Activated CD4-positive, alpha-beta T cell treated with anti-CD3 and anti-CD28 coated beads, Interleukin-2, amount 10 ng/mL, durations not matched to agents 24 days and 14 days (primary cell): ENCODE measurements at places on chromosomes 16 and 17.

- no peak for DNase-seq
Observed at GRCh38 chr16:80319181-80319580, 221.6 kb upstream of the DYNLRB2 start.

DNA sequence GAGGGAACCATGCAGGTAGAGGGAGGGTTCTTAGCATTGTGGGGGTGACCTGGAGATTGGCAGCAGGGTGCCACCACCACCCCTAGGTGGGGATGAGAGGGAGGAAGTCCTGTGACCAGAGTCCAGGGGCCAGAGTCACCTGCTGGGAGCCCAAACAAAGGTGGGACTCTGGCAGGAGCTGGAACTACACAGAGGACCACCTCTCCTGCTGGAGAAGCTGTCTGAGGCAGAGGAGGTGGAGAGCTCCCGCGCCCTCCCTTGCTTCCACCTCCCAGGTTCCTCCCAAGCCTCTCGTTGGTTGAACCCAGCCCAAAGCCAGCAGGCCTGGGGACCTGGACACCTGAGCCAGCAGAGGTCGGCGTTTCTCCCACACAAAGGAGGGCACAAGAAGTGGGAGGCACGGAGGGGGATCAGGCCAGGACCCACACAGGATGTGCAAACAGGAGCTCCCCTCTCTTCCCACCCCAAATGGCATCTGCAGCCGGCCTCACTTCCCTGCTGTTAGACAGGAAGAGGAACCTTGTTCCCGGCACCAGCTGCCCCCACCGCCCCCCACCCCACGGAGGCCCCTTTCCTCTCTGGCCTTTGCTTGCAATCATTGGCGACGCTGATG, 154.6 kb downstream of the SEC14L1 start:
- DNase-seq: no peak

GRCh38 chr16:78593352-78593751, 493.9 kb downstream of the WWOX start:
- DNase-seq: no peak

- peak; percentile 72 for DNase-seq
Observed at GRCh38 chr16:53159781-53160436, 105.1 kb downstream of the CHD9 start.

DNA sequence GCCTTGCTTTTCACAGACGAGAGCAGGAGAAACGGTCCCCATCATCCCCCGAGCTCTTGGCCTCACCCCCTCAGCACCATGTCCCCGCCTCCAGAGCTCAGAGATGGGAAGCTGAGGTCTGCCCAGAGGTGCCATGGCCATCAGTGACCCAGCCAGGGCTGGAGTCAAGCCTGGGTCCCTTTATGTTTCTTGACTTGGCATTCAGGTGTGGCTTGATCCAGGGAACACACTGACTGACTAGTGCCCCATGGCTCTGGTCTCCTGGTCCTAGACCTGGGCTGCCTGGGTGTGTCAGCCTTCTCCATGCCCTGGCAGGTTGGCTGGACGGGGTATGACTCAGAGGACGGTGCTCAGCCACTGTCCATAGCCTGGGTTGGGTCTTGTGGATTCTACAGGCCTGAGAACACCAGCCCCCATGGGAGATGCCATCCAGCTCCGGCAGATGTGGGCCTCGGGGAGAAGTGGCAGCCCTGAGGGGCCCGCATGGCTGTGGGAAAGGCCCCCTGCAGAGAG, 54.2 kb downstream of the ZFPM1 start:
- no peak for DNase-seq

GRCh38 chr17:61966191-61966590, 38.4 kb upstream of the INTS2 start:
- DNase-seq: no peak

- DNase-seq: peak; percentile 65
Observed at GRCh38 chr17:19284005-19284959, 47.1 kb downstream of the EPN2 start.

GRCh38 chr17:39580082-39580468, 27.6 kb downstream of the NEUROD2 start:
- DNase-seq: no peak

- no peak for DNase-seq
Observed at GRCh38 chr17:61458421-61459141, 6.4 kb downstream of the TBX4 start.

DNA sequence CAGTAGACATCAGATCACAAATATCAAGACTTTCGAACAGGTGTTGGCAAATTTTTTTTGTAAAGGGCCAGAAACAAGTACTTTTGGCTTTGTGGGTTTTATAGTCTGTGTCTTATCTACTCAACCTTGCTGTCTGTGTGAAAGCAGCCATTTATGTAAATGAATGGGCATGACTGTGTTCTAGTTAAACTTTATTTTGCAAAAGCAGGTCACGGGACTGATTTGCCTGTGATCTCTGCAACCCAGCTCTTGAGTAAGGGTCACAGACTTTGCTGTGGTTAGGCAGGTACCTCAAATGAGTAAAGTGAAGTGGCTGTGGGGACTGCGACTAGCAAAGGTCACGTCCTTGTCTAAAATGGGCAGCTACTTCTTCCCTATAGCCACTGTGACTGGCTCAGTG, 136.5 kb downstream of the FTO start:
- no peak for DNase-seq

- DNase-seq: no peak
Observed at GRCh38 chr17:40108970-40109824, 8.8 kb upstream of the NR1D1 start.
